ENCODE measurements at places on chromosomes 2 and 18.

- DNase-seq: no peak
These were observed 47.0 kb downstream of the PARD6G start for GRCh38 chr18:80200171-80200931.

DNA sequence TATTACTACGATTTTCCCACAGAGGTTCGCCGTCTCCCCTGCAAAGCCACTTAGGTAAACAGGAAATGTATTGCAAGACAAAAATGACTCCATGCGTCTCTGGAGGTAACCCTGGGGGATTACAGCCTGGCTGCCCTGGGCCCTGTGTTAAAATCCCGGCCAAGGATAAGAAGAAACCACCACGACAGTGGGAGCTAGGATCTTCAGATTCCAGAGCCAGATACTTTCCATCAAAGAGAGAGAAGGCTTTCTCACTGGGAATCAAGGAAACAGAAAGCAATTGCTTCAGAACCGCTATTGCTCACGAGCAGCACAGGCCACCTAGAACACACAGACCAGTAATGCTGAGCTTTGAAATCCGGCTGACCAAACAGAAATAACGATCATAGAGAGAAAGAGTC is 97.9 kb upstream of the ZNF516 start:
- DNase-seq: no peak

DNA sequence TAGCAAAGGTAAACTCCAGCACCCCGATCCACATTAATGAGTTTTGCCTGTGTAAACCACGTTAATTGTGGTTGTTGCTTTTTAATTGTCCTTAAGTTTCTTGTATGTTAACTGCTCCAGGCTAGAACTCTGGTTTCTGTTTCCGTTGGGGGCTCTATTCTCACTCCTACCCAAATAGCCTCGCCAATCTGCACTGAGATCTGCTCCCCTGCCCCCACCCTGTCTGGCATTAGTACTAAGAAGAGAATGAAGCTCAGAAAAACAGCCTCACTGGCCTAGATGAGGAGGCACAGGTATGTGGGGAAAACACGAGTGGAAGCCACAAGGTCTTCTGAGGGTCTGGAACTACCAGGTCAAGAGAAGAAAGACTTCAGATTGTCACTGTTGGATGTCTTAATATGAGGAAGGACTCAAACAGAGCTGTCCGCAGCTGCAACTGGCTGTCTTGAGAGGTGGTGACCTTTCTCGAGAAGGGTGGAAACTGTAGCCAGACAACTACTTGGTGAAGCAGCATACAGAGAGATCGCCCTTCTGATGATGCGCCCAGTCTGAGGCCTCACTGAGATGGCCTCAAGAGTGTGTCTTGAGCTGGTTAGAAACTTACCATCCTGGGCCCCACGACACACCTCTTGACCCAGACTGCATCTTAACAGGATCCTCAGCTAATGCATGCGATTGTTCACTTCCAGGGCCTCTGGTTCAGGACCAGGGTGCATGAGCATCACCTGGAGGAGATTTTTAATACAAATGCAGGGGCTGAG is 73.1 kb downstream of the TGOLN2 start:
- DNase-seq: no peak

DNA sequence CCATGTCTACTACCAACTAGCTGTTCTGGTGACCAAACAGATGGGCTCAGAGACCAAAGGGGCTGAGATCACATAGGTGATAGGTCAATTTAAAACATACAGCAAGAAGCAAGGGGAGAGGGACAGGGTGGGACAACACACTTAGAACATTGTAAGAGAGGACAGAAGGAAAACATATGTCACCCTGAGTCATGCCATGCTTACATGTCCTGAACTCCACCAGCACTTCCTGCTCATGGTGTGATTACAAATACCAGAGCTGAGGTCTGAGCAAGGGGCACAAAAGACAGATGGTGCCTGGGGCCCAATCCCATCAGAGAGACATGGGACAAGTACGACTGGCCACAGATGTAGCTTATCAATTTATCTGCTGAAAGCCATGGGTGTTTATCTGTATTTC is 28.7 kb upstream of the GALNT14 start:
- DNase-seq: no peak

- DNase-seq: no peak
These were observed 191.6 kb downstream of the BABAM2 start for GRCh38 chr2:28082131-28082530.

GRCh38 chr2:100321866-100322820 is at the start of gene LONRF2:
LONRF2 (minus strand) TSS chr2:100322501; CDS start chr2:100322093, 408 bp downstream.
- DNase-seq: no peak

DNA sequence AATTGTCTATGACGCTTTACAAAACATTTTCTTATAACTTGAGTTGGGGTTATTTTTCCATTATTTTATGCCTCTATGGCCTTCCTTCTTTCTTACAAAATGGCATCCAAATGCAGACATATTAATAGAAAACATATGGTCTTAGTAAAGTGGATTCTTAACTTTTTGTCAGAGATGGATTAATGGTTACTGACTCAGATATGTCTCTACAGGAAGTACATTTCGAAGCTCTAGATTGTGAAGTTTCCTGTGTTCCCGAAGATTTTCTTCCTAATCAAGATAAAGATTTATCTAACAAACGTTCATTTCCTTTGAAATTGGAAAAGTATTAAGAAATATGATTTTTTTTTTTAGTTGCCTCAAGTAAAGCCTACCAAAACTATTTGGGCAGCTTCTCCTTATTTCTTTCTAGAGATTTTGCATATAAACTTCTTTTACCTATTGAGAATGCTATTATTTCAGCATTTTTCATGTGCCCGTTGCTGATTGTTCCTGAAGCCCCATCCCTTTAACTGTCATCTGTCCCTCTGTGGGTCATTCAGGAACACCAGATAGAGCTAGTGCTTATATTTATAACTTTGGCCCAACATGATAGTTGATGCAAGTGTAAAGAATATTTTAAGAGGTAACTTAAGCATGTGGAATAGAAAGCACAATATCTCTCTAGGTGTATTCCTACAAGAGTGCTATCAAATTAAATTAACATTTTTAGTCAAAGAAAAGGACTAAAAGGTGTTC is 498.0 kb downstream of the CCDC85A start:
- no peak for DNase-seq

- no peak for DNase-seq
These were observed 68.3 kb downstream of the MRO start for GRCh38 chr18:50751490-50751889.

- no peak for DNase-seq
These were observed 48.3 kb downstream of the SLC66A2 start for GRCh38 chr18:79903071-79903635.

GRCh38 chr2:187529977-187530721 is 24.1 kb downstream of the TFPI start:
- no peak for DNase-seq

DNA sequence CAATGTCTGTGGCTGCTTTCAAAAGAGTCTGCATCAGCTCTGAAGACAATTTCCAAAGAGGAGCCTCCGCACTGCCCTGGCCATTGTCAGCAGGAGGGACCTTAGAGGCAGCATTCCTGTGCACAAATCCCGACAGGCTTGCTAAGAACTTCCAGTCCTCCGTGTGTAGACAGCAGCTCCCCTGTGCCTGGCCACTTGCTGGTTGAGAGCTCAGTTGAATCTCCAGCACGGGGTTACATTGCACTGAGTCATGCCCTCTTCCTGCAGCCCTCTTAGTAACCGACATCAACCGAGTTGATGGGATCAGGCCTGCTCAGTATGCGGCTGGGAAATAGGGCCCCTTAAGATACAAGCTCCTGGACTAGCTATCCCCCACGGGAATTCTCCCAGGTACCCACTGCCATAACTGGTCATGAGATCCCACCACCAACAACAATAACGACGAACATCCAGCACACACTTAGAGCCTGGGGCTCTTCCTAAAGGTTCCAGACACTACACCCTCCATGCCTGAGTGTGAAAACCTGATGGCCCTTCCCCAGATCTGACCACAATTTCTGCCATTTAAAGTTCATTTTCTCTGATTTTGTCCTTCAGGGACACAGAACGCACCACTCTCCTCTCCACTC is 12.0 kb downstream of the ATP6V1B1 start:
- no peak for DNase-seq

- no peak for DNase-seq
These were observed 50.7 kb downstream of the GREB1 start for GRCh38 chr2:11584525-11585056.

GRCh38 chr2:69075486-69075885 is 62.5 kb downstream of the ANTXR1 start:
- no peak for DNase-seq

GRCh38 chr2:96524482-96525210 is 11.9 kb upstream of the ARID5A start:
- DNase-seq: no peak

GRCh38 chr2:17429130-17429529 is 89.1 kb downstream of the RAD51AP2 start:
- no peak for DNase-seq

- DNase-seq: no peak
These were observed 119.7 kb downstream of the UPP2 start for GRCh38 chr2:158221063-158222020.

- no peak for DNase-seq
These were observed 80.4 kb downstream of the CELF4 start for GRCh38 chr18:37484983-37485834.

DNA sequence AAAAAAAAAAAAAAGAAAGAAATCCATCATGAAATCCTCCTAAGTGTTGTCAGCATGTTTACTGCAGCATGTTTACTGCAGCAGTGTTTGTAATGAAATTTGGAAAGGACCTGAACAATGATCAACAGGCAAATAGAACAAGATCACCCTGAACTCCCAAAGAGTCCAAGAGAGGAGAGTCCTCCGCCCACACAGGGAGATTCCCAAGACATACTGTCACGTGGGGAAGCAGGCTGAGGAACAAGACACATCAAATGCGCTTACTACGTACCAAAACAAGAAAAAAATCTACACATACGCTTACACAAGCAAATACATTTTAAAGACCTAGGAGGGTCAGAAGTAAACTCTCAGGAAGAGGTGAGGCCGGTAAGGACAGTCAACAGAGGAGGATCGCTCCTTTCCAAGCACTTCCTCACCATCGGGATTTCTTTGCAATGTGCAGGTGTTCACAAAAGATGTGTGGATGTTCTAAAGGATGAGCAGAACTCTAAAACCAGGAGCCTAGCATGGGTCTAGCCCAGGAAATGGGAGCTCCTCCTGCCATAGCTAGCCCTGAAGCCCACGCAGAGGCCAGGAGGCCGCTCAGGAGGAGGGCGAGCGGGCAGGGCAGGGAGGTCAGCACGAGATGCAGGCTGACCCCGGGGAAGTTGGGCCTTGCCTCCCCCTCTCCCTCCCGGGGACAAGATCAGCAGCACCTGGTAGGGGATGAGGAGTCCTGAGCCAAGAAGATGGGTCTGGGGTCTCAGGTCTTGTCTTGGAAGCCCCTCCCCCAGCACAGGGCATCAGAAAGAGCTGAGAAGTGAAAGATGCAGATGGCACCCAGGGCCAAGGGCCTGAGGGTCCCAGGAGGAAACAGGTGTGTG is 66.4 kb downstream of the ZNF516 start:
- no peak for DNase-seq

DNA sequence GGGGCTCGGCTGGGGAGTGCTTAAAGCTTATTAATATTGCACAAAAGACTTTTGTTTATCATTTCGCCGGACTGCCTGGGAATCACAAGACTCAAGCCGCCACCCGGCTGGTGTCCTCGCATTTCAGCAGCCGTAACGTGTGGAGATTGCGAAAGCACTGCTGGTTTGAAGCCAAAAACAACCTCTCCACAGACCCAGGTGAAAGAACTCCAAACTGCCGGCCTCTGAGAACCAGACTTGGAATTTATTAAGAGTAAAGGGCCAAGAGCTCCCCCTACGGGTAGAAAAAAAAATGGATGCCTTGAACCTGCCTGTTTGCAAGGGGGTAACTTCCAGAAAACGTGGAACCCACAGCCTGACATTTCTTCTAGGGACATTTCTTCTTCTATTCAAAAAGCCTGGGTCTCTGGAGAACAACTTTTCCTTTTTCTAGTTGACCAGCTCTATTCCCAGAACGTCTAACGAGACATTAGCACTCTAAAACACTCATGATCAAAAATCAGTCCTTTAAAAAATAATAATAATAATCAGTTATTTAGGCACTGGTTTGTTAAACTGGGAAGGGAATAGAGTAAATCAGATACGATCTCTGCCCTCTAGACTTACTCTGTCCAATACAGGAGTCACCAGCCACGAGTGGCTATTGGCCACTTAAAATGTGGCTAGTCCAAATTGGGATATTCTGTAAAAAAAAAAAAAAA is 216.3 kb downstream of the C1D start:
- peak; percentile 18 for DNase-seq

DNA sequence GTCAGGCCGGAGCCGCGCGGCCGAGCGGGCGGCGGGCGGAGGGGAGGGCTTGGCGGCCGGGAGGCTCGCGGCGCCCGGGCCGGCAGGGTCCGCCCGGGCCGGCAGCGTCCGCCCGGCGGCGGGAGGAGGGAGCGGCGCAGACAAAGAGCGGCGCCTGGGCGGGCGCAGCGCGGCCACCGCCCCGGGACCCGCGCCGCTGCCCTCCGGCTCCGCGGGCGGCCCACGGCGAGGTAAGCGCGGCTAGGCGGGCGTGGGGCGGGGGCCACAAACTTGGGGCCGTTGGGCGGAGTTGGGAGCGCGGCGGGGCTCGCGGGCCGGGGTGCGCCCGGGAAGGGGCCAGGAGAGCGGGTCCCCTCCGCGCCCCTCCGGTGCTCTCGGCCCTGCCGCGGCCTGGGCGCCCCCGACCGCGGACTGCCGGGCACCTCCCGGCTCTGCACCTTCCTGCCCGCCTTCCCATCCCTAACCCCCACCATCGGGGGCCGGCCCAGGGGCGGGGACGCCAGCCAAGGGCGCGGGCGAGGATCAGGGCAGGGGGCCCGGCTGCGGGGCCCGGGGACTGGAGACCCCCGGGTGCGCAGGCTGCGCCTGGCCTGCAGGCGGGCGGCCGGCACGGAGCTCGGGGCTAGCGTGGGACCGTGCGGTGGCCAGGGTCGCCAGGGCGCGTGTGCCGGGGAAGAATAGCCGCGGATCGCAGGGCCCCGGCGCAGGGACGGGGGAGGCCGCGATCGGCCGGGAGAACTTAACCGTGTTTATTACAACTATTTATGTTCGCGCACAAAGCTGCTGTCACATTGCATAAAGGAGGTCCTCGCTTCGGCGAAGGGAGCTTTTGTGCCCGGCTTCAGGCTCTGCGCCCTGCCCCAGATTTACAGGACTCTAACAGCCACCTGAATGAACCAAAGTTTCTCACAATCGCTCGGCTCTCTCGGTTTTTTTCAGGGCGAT is at the start of gene NCK2:
Gene NCK2, plus strand, starts transcription at position 4 of the 945 bp plus-strand sequence. CDS start 110,152 bp downstream, outside the sequence.
- DNase-seq: no peak

GRCh38 chr2:151576080-151576479 is 158.2 kb downstream of the NEB start:
- DNase-seq: no peak

DNA sequence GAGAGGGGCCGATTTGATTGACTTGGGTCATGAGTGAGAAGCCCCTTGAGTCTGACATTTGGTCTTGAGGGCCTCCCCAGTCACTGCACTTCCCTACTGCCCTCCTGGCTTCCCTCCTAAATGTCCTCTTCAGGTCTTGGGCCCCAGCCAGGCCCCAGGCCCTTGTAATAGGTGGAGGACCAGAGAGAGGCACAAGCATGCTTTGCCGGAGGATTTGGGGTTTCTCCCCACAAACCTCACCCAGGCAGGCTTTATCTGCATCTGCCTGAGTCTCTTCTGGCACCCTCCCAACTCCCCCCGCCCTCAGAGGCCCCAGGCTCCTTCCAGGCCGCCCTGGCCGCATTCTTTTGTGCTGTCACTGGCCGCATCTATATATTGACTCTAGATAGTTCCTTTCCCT is 270.7 kb downstream of the HAUS1 start:
- no peak for DNase-seq
